ENCODE measurements at places on chromosomes 16 and 17. TPM values are rescaled to one million over a fixed set of nuclear protein-coding genes. Genes with fewer than 3 reads are reported as not detected.
A peak's percentile ranks its signal among the peaks of the same experiment; 100 is the strongest.

GRCh38 chr17:6137716-6138502, 67.7 kb downstream of the WSCD1 start:
- DNase-seq = no peak
- H3K4me3 ChIP-seq = no peak overlapping the region
- no peaks in the 10 kb centered on the region for H3K4me1 ChIP-seq
- no peaks in the 10 kb centered on the region for H3K36me3 ChIP-seq
- no peaks in the 10 kb centered on the region for H3K27me3 ChIP-seq

Gene FOXN1
- total RNA-seq = not detected

Gene MT1A
- total RNA-seq = 18.5 TPM

DNA sequence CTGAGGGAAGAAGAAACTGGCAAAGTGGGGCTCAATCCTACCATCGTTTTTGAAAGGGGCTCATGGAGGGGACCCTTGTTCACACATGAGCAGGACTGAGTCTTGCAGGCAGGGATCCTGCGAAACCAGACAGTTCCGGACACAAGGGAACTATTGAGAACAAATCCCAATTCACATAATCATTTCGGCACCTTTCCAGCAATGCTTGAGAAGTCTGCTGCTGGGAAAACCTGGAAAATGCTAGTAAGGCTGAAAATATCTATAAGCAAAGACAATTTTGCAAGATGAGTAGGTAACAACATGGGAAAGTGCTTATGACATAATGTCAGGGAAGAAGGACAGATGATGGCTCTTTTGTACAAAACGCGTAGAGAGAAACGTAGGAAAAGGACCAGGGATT, 52.1 kb upstream of the BPTF start:
- H3K27ac ChIP-seq = no peak overlapping the region
- no peak overlapping the region for H3K4me3 ChIP-seq
- no peak for DNase-seq
- H3K36me3 ChIP-seq = no peaks in the 10 kb centered on the region
- no peaks in the 10 kb centered on the region for H3K4me1 ChIP-seq

DNA sequence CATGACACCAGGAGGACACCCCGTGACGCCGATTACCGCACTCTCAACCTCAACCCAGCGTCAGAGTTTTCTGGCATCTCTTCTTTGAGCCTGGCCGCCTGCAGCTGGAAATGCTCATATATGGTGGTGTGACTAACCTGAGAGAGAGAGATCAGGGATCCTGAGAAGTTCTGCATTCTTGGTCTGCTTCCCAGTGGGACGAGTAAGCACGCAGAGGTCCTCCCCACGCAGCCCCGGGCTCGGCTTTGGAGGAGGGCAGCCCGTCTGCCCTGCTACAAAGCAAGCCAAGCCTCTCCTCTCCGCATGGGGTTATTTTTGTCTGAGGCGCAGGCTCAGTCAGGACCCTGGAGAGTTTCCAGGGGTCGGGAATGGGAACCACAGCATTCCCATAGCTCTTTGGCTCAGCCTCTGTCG, 16.5 kb downstream of the CRISPLD2 start:
- peak; percentile 84 for DNase-seq

DNA sequence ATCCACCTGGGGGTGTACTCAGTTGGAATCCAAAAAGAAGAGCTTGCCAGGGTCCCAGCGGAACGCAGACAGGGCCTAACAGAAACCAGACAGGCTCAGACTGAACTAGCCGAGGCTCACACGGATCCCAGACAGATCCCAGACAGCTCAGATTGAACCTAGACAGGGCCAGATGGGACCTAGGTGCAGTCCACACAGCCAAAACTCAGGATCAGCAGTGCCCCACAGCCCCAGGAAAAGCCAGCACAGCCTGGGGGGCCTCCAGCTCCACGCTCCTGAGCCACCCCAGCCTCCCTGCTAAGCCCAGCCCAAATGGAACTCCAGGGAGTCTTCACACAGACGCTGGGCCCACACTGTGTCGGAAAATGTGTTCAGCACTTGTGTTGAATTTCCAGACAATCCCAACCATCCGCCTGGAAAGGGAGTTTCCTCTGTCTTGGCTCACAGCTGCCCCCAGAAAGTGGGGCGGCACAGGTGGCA, 7.5 kb downstream of the STX1B start:
- no peak overlapping the region for H3K4me3 ChIP-seq
- H3K27me3 ChIP-seq = no peaks in the 10 kb centered on the region
- no peak overlapping the region for H3K27ac ChIP-seq
- H3K4me1 ChIP-seq = no peaks in the 10 kb centered on the region
- DNase-seq = no peak

DNA sequence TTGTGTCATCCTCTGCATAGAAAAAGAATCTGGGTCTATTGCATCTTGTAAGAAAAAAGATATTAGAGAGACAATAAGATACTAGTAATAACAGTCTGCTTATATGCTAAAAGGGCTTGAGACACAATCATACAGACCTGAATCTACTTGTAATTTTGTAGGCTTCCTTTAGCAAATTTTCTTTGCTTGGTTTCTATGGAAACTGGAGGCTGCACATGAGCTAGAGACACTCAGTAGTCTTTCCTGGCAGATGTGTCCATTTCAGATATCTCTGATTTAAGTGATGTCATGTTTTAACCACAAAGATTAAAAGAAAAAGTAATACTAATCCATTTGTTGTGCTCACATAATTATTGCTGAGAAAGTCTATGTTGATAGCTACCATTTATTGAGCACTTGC, 123.9 kb upstream of the GNAO1 start:
- no peaks in the 10 kb centered on the region for H3K36me3 ChIP-seq
- H3K4me3 ChIP-seq = no peak overlapping the region
- no peak for DNase-seq
- H3K27me3 ChIP-seq = no peaks in the 10 kb centered on the region
- H3K4me1 ChIP-seq = no peaks in the 10 kb centered on the region

DNA sequence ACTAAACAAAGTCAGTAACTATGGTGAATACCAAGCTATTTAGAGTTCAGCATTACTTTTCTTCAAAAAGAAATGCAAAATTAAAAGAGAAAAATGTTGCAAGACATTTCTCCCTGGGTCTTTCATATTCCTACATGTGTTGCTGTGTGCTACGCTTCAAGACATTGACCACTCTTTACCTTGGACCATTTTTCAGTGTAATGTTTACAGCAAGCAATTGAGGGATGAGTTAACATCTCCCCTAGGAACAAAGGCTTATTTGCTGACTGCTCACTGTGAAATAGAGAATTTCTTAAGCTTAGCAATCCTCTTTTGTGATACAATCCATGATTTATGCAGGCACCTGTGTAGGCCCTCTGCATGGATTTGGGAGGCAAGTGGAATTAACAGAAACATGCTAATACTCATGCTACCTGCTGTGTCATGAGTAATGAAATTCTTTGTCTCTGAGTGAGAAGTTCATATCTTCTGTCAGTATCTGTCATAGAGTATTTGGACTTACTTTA, 1202.9 kb upstream of the CDH8 start:
- DNase-seq = no peak
- no peaks in the 10 kb centered on the region for H3K4me1 ChIP-seq
- no peak overlapping the region for H3K4me3 ChIP-seq
- no peaks in the 10 kb centered on the region for H3K27me3 ChIP-seq

Gene ELMO3
- total RNA-seq = 26.0 TPM

Gene PRSS27
- total RNA-seq = 1.5 TPM

Gene WFIKKN1
- 0.67 TPM for total RNA-seq

Gene ALOX15B
- 1.1 TPM for total RNA-seq

Gene AHSP
- total RNA-seq = not detected

GRCh38 chr16:24344784-24345183, 88.6 kb downstream of the CACNG3 start:
- H3K36me3 ChIP-seq = no peaks in the 10 kb centered on the region
- H3K27ac ChIP-seq = no peak overlapping the region
- H3K4me3 ChIP-seq = no peak overlapping the region
- no peak for DNase-seq
- H3K4me1 ChIP-seq = no peaks in the 10 kb centered on the region

Gene NOXO1
- total RNA-seq = not detected

Gene COX6A2
- total RNA-seq = not detected

Gene RAB26
- total RNA-seq = 0.40 TPM

DNA sequence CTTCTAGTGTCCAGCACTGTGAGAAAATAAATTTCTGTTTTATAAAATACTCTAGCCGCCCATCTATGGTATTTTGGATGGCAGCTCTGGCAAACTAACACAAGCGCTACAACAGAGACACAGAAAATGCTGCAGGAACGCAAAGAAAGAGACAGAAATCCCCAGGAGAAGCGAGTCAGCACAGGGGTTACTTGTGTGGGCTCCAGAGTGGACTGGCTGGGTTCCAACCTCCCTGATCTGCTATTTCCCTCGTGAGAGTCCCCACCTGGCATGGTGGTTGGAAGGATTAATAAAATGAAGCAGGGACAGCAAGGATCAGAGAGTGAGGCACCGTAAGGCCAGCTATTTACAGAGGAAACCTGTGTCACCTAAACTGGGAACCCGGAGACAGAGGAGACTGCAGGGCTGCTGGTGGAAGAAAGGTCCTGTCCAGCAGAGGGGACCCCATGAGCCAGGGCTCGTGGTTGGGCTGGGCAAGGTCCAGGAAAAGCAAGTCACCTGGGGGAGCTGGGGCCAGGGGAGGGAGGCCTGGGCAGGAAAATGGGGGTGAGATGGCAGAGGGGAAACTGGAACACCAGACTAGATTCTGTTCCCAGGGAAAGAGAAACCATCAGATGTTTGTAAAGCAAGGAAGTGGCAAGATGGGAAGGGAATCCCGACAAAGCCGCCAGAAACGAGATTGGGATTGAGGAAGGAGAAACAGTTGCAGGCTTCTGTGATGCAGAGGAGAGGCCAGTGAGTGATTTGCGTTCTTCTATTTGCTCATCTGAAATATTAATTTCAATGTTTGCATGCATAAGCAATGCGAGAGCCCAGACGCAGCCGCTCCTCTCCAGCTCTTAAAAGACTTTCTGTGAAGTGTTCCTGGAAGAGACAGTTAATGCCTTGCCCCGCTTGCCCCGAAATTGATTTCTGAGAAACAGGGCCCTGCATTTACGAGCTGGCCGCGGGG, 63.0 kb upstream of the TEKT3 start:
- peaks cover 46% of the 10 kb centered on the region for H3K4me1 ChIP-seq
- no peak overlapping the region for H3K4me3 ChIP-seq
- H3K27me3 ChIP-seq = no peaks in the 10 kb centered on the region
- H3K36me3 ChIP-seq = no peaks in the 10 kb centered on the region

Gene IRX6
- total RNA-seq = 0.93 TPM

GRCh38 chr16:89586853-89587252, 11.3 kb downstream of the CPNE7 start:
- DNase-seq = peak; percentile 9
- H3K27ac ChIP-seq = no peak overlapping the region
- no peaks in the 10 kb centered on the region for H3K27me3 ChIP-seq
- no peaks in the 10 kb centered on the region for H3K36me3 ChIP-seq

DNA sequence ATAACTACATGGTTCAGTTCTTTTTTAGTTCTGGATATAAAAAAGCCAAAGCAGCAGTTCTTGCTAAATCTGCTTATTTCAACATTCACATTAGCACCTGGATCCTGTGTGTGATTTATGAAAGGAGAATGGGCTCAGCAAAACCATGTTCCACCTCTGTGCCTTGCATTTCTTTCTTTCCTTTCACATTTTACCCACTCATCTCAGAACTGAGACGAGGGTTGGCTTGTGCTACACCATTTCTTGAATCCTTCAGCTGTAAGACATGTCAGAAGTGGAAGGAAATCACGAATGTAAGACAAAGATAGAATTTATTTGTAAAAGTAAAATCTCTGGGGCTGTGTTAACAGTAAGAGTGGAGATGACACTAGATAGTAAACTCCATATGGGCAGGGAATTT, 1.2 kb upstream of the UTP6 start:
- no peak for DNase-seq
- peaks cover 12% of the 10 kb centered on the region for H3K36me3 ChIP-seq
- H3K4me1 ChIP-seq = peaks cover 8% of the 10 kb centered on the region
- no peak overlapping the region for H3K27ac ChIP-seq
- H3K27me3 ChIP-seq = no peaks in the 10 kb centered on the region
- H3K4me3 ChIP-seq = no peak overlapping the region

DNA sequence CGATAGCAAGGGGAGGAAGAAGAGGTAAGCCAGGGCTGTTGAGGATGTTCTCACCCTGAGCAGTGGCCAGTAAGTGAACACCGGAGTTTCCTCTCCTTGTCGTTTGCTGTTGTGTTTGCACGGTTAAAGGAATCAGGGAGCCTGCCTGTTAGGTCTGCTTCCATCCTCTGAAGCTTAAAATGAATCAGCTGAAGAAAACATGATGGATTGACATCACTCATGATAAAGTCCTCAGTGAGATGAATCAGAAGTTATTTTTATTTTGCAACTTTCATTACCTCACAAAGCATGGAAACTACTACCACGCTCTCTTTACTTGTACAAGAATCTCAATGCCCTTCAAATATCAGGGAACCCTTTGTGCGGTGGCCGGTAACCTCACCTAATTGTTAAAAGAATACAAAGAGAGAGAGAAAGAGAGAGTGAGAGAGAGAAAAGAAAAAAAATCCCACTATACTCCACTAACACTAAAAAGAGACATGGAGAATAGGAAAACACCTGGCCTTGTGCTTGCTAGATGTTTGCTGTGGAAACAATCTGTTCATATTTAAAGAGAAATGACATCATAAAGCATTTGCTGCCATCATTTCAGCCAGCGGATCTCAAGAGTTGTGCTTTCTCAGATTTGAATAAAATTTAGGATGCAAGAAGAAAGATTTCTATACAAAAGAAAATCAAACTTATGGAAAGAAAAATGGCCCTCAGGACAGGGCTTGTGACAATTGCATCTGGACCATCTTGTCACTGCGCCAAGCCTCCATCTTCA, 441.6 kb upstream of the SALL1 start:
- DNase-seq = peak; percentile 14
- H3K36me3 ChIP-seq = no peaks in the 10 kb centered on the region
- no peaks in the 10 kb centered on the region for H3K27me3 ChIP-seq
- H3K4me3 ChIP-seq = no peak overlapping the region
- H3K4me1 ChIP-seq = peaks cover 7% of the 10 kb centered on the region

GRCh38 chr17:72382971-72383722, 262.3 kb downstream of the SOX9 start:
- H3K27me3 ChIP-seq = no peaks in the 10 kb centered on the region
- H3K36me3 ChIP-seq = no peaks in the 10 kb centered on the region
- H3K27ac ChIP-seq = no peak overlapping the region
- H3K4me1 ChIP-seq = peaks cover 22% of the 10 kb centered on the region
- H3K4me3 ChIP-seq = no peak overlapping the region

Gene ST6GALNAC2
- total RNA-seq = 34.1 TPM

DNA sequence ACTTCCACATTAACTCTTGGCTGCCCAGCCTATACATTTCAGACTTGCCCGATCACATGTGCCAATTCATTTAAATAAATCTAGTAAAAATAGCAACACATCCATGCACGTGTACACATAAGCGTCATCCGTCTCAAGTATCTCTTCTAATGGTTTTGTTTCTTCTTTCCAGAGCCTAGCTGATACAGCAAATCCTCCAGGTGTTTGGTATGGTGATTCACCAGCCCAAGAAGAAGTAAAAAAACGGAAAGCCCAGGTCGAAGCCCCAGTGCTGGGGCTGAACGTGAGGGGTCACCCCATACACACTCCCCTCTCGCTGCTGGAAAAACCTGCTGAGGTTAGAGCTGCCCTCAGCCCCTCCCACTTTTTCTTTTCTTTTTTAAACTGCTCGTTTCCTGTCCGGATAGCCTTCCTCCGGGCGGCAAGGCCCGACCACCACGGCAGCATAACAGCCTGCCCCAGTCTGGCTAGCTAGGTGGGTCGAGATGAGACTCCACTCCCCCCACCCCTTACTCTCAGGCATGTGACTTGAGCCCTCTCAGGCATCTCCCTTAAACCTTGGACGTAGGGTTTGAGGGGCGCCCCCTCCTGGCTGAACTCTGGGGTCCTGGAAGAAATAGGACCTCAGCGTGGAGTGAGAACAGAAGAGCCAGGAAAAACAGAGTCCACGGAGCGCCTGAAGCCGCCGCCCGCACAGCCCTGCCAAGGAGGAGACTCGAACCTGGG, 13.9 kb upstream of the OR1F1 start:
- no peak for DNase-seq
- no peak overlapping the region for H3K27ac ChIP-seq
- no peaks in the 10 kb centered on the region for H3K36me3 ChIP-seq
- H3K4me3 ChIP-seq = no peak overlapping the region
- H3K27me3 ChIP-seq = peaks cover 72% of the 10 kb centered on the region

Gene C16orf87
- total RNA-seq = 6.0 TPM
